ENCODE measurements at places on chromosomes 3 and 15. TPM values are rescaled to one million over a fixed set of nuclear protein-coding genes. Genes with fewer than 3 reads are reported as not detected.

GRCh38 chr15:74270854-74271520 is 34.9 kb downstream of the CCDC33 start:
- DNase-seq, result no peak

LCTL gene
- not detected for total RNA-seq

DNA sequence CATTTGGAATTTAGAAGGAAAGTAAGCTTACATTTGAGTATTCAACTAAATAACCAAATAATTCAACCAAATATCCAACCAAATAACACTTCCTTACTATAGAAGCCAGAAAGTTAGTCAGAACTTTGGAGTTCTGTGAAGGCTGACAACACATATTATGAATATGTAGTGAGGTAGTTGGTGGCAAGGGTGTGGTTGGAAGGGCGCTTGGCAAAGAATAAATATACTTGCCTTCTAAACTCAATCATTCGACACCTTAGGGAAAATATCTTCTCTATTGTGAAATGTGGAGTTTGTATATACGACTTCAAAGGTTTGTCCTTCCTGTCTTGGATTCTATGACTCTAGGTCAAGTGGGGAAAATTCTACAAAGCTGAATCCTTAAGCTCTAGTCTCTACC is 111.7 kb upstream of the OSTN start:
- no peak for DNase-seq

DNA sequence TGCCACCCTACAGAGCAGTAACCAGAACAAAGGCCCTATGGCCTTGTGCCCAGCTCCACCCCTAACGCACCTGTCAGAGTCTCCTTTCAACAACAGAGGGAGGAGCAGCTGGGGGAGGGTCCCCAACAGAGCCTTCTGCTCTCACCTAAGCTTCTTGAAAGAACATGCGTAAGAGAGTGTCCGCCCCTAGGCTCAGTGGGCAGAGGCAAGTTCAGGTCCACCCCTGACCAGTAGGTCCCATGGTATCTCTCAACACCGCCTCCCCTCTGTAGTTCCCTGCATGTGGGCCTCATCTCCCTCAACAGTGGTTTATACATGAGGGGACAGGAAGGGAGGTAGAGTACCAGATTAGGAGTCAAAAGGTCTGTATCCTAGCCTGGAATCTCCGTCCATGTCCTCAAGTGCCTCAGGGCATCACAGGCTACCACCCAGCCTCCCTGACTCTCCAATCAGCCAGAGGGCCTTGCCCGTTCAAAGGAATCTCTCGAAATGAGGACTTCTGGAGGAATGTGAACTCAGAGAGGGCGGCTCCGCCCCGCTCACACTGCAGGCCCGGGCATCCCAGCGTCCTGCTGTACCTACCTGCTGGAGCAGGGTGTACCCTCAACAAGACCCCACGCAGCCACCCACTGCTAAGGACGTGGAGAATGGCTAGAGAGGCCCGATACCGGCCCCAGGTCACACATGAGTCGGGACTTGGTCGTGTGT is 680 bp downstream of the POC1A start:
- DNase-seq, result peak; percentile 76

- DNase-seq, result no peak
Measured at GRCh38 chr3:143287403-143287802, 167.8 kb downstream of the CHST2 start.

GRCh38 chr3:147756476-147756875 is 347.3 kb downstream of the ZIC1 start:
- no peak for DNase-seq

DNA sequence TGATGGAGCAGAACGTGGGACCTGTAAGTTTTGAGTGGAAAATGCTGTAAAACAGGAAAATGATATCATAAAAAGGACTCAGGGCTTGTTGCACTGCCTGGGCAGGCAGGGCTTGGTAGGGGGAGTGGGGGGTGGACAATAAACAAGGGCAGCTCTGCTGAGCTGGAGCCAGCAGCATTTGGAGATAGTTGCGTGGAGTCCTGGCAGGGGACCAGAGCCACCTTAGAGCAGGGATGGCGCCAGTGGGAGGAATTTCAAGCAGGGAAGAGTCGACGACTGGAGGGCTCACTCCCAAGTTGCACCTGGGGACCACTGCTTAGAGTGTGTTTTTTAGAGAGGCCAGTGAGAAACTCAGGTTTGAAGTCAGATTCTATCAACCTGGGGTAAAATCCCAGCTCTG is 22.7 kb upstream of the FRMD4B start:
- no peak for DNase-seq

HMCES gene
- 41.4 TPM for total RNA-seq
